ENCODE measurements at places on chromosomes 13 and 19.

DNA sequence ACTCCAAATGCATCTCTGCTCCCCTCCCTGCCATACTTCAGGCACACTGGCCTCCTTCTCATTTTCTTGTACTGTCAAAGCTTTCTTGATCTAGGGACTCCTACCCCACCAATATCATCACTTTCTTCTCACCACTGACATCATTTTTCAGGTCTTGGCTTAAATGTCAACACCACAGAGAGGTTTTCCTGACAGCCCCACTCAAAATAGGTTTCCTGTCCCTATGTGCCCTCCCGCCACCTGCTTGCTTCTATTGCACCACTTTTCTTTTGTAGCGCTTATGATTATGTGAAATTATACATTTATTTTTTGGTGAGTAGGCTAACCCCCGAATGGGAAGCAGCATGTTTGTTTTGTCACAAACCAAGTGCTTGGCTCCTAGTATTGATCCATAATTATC lies 164.6 kb downstream of the NDFIP2 start:
- no peak for DNase-seq

DNA sequence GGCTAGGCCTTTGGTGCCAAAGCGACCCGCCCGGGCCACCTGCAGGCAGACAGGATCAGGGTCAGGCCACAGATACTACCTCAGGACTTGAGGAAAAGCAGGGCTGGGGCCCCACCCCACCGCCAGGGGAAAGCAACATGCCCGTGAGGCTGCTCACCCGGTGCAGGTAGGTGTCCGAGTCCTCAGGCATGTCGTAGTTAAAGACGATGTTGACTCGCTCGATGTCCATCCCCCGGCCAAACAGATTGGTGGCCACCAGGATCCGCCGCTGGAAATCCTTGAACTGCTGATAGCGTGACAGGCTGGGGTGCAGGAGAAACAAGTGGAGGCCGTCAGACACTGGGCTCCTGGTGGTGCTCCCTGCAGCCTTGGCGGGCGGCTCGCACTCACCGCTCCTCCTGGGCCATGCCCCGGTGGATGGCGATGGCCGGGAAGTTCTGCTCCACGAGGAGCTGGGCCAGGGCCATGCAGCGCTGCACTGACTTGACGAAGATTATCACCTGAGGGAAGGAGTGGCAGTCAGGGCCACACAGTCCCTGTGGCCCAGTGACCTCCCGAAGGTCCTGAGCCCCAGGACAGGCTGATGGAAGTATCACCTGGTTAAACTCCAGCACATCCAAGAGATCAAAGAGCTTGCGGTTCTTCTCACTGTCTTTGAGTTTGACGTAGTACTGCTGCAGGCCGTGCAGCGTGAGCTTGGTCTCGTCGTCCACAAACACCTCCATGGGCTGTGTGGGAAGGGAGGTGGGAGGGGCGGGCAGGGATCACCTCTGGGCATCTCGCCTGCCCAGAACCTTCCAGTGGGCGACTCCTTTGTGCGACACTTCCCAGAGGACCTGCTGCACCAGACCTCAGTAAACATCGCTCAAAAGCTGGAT lies 9.8 kb downstream of the DDX39A start:
- DNase-seq: no peak

DNA sequence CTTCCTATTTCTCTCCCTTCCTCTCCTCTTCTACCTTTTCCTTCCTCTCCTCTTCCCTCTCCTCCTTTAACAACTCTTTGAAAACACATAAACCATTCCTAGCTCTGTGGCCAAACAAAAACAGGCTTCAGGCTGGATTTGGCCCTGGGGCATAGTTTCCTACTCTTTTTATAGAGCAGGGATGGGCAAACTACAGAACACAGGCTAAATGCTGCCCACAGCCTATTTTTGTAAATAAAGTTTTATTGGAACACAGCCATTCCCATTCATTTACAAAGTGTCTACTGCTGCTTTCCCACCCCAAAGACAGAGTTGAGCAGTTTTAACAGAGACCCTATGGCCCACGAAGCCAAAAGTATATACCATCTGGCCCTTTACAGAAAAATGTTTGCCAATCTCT lies 35.4 kb downstream of the LHFPL6 start:
- no peak for DNase-seq

DNA sequence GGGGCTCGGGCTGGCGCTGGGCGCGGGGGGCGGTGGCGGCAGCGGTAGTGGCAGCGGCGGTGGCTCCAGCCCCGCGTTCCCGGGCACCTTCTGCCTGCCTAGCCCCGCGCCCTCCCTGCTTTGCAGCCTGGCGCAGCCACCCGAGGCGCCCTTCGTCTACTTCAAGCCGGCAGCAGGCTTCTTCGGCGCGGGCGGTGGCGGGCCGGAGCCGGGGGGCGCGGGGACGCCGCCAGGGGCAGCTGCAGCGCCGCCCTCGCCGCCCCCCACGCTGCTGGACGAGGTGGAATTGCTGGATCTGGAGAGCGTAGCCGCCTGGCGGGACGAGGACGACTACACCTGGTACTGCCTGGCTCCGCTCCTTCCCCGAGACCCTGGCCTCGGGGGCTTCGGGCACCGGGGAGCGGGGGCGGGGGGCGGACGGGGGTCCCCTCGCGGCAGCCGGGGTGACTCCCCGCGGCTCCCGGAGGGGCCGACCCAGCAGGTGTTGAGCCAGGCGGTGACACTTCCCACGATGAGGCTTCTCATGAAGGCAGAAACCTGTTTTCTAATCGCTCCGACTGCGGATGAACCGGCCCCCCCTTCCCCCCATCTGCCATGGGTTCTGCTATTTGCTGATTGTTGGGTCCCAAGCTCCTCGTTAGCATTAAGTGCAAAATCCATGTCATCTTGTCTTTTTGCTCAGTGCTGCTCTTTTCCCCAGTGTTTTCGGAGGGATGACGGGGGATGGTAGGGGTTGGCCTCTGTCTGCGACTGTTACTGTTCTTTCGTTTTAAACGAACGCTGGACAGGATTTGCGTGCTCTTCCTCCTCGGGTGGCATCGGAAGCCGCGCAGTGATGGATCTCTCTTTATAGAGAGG lies 943 bp downstream of the SLAIN1 start:
- DNase-seq: peak; percentile 71

- no peak for DNase-seq
These were observed 128.0 kb downstream of the UFM1 start for GRCh38 chr13:38477676-38478075.

DNA sequence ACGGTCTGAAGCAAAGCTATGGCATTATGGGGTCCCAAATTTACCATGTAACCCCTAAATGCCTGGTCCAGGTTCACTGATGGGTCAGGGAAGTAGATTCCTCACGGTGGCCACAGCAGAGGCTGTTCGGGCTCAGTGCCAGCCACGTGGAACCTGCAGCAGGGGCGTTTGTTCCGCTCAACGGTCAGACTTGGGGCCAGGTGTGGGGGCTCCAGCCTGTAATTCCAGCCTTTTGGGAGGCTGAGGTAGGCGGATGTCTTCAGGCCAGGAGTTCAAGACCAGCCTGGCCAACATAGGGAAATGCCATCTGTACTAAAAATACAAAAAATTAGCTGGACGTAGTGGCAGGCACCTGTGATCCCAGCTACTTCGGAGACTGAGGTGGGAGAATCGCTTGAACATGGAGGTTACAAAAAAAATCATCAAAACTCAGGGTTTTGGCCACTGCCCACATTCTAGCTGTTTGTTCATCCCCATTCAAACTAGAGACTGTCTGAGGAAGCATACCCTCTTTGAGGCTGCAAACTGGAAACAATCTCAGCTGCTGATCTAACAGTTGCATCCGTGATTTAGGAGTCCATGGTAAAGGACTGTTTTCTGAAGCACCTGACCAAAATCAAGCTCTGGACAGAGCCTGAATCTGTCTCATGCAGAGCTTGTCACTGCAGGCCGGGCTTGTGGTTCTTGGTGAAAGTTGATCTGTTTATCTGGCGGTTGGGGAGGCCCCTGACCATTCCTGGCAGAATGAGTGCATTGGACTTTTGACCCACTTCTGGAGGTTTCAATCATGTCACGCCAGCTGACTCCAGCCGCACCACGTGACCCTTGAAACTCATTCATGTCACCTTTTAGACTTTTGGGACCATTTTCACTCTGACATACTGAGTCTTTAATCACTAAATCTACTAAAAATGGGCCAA lies 30.2 kb upstream of the ZNF331 start:
- DNase-seq: no peak

GRCh38 chr19:6062961-6063575 lies 47.2 kb downstream of the RFX2 start:
- no peak for DNase-seq

DNA sequence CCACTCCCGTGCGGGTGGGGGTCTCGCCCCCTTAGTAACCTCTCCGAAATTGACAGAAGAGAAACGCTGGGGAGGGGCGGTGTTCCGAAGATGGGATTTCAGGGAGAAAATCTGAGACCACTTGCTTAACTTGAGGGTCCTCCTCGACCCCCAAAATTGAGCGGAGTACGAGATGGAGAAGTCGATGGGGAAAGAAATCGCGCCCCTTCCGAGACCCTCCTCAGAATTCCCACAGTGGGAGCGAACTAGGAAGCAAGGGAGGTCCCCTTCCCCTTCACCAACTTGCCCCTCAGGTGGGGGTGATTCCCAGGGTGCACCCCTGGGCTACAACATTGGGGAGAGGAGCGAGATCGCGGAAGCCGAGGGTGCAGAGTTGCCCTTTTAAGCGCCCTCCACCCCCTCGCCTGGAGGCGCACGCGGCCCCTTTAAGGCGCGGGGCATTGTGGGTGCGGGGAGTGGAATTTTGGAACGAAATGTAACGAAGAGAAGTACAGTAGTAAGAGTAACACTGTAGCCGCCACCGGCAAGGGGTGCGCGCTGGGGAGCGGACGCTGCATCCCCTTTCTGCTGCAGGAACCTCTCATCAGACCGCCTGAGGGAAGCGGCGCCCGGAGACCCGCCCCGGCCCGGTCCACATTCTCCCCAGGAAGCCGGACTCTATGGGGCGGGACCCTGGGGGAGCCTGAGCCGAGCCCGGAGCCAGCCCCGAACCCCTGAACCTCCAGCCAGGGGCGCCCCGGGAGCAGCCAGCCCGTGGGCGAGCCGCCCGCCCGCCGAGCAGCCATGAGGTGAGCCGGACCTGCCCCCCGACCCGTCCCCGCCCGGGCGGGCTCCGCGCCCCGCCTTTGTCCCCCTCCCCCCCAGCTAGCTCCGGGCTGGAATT lies at the start of gene VASP:
TSS of gene VASP (plus strand) at position 491 of the 883 bp plus-strand sequence. CDS start at position 784, 293 bp downstream.
- peak; percentile 89 for DNase-seq

DNA sequence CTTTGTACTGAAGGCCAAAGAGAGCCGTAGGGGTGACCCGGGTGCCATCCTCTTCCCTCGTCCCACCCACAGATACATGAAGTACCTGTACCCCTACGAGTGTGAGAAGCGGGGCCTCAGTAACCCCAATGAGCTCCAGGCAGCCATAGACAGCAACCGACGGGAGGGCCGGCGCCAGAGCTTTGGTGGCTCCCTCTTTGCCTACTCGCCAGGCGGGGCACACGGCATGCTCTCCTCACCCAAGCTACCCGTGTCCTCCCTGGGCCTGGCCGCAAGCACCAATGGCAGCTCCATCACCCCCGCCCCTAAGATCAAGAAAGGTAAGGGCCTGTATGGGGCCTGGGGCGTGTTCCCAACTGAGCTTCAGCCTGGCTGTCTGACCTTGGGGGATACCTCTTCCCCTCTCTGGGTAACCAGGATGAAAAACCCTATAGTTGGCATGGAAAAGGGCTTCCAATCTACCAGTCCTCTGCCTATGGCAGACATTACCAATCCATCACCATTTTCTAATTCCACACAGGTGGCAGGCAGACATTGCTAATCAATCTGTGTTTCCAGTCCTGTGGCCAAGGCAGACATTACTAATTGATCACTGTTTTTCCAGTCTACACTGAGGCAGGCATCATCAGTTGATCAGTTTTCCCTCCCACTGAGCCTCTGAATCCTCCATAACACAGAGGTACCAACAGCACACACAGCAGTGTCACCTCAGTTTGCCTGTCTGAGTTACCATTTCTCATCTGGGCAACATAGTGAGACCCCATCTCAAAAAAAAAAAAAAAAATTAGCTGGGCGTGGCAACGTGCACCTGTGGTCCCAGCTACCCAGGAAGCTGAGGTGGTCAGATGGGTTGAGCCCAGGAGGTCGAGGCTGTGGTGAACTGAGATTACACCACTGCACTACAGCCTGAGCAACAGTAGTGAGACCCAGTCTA lies 19.1 kb upstream of the WDR18 start:
- no peak for DNase-seq

DNA sequence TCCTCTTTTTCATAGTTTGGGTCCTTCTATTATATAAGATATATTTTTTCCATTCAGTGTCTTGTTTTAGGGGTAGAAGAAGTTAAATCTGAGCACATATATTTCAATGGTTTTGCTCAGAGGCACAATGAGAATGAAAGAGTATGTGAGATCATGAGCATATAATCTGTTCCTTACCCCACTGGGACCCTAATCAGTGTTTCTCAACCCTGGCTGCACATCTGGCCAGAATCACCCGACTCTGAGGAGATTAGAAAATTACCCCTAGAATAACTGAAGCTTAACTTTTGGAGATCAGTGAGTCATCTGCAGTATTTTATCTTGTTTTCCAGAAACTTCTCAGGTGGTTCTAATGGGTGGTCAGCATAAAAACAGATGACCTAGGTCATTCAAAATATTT lies 782 bp downstream of the CYSLTR2 start:
- DNase-seq: no peak

DNA sequence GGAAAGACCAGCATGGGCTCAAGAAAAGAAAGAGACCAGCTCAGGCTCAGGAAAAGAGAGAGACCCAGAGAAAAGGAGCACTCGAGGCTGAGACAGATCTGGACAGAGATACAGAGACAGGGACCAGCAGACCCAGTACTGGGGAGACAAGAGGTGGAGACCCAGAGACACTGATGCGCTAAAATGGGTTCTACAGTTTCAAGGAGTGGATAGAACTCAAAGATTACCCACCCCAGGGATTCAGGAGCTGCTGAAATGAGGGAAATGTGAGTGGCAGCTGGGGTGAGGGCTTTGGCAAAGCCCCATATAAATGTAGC lies 609 bp upstream of the ZSCAN18 start:
- DNase-seq: no peak

- peak; percentile 44 for DNase-seq
These were observed 688 bp downstream of the ZNF606 start for GRCh38 chr19:58001895-58002369.

DNA sequence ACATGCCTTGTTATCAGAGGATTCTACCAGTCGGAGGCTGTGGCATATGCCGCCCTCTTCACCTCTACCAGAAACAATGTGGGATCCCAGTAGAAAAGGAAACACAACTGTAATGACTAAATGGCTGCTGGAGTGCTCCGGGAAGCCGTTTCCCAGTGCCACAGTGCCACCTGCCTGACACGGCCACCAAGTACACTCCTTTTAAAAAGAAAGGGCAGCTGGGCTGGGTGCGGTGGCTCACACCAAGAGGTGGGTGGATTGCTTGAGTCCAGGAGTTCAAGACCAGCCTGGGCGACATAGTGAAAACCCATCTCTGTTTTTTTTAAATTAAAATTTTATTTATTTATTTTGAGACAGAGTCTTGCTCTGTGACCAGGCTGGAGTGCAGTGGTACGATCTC lies 67.3 kb downstream of the TRPM4 start:
- DNase-seq: no peak

DNA sequence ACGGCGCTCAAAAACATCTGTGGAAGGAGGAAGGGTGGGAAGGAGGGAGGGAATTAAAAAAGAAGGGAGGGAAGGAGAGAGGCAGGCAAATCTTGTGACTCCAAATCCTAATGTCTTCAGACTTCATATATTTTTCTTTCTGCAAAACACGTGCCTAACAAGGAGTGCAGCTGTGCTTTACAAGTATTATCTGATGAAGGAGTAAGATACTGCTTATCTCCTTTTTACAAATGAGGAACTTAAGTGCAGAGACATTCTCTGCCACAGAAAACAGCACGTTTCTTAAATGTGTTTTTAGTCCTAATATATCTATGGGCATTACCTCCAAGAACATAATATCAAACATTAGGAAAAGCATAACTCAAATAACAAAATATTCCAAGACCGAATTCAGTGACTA lies 6.5 kb downstream of the FLT3 start:
- DNase-seq: no peak

Measured in GM20000 (cell line).